Esophagus squamous epithelium (tissue), 5 donors: ENCODE measurements at places on chromosomes 6 and 20.

DNA sequence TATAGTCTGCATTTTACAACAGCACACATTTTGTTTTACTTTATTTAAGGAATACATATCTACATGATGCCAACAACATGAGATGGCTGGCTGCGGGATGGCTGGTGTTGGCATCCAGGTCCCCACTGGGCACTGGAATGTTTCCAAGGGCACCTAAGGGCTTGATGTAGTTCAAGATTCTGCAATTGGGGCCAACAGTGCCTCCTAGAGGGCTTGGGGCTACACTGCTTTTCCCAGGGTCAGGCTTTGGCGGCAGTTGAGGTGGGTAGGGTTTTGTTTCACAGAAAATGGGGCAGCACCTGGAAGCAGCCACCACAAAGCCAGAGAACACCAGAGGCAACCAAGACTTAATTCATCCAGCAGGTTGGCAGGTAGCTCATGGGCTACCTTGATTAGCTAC is 202.2 kb upstream of the PRND start:
- DNase-seq = no peak

DNA sequence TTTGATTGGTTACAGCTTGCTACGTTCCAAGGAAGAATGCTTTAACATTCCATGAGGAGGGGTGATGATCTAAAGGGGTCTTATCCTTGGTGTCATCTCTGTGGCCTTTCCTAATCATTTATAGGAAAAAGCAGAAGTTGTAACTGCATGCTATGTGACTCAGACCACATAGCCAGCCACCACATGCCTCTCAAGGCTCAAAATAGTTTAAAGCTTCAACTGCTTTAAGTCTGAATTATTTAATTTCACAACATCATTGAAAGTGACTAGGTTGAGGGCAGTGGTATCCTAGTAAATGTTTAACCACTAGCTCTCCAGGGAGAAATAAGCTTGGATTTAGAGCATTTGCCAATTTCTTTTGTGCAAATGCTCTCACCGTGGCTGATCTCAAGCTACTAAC is 29.7 kb downstream of the MC3R start:
- no peak for DNase-seq

GRCh38 chr6:91132461-91132860 is 545.6 kb upstream of the MAP3K7 start:
- DNase-seq = no peak

- DNase-seq = no peak
Observed at GRCh38 chr20:45924391-45925261, 9.9 kb upstream of the PCIF1 start.

DNA sequence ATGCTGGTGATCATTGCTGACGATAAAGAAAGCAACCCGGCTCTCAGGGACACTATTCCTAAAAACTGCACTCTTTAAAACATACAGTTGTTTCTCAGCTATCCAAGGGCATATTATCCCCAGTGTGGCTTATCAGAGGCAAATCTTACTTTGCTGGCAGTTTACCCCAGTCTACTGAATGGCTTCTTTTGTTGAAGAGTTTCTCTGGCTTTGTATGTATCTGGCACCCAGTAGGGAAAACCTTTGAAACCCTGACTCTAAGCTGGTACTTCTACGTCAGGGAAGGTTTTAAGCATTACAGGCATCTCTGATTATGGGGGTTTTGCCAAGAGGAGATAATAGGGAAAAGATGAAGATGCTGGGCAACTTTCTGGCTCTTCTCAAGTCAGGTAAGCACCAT is 637.6 kb upstream of the CHD6 start:
- no peak for DNase-seq

GRCh38 chr20:17808357-17808756 is 108.6 kb downstream of the BANF2 start:
- DNase-seq = no peak

DNA sequence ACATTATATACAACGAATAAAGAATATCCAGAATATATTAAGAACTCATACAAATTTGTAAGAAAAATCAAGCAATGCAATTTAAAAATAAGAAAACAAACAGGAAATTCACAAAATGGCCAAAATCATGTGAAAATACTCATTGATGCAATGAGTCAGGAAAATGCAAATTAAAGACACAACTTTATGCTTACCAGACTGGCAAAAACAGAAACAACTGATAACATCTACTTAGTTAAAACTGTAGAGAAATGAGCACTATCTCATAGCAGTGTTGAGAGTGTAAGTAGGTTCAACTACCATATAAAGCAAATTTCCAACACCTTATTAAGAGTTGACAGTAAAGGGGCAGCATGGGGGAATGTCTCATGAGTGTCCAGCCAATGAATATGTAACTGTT is 62.3 kb downstream of the SYCP2 start:
- DNase-seq = no peak

DNA sequence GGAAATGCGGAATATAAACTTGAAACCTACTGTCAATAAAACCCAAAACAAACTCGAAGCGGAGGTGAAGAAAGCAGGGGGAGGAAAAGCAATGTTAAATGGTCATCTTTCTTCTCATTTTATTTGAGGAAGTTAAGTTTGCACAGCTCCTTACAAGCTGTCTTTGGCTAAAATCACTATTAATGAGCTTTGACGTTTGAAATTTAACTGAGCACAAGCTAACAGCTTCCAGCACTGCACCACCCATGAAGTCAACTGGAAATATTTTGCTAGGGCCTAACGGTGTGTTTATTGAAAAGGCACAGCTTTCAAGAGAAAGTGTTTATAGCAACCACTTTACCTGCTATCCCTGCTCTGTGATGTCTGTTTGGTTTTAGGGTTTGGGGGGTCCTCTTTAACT is 103.8 kb downstream of the PKHD1 start:
- DNase-seq = no peak

DNA sequence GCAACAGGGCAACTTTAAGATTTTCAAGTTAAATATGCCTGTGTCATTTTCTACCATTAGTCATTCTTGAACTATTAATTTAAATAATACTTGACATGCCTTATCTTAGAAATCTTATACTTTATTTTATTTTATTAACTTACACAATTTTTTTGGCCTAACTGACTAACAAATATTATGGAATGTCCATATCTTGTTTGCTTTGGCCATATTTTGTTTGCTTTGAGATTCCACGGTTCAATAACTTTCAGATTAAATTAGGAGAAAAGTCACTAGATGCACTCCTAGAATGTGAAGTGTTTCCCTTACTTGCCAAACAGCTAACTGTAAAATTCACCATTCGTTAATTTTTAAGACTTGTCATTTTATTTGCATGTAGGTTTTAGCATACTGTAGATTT is 684.0 kb upstream of the MANEA start:
- no peak for DNase-seq

DNA sequence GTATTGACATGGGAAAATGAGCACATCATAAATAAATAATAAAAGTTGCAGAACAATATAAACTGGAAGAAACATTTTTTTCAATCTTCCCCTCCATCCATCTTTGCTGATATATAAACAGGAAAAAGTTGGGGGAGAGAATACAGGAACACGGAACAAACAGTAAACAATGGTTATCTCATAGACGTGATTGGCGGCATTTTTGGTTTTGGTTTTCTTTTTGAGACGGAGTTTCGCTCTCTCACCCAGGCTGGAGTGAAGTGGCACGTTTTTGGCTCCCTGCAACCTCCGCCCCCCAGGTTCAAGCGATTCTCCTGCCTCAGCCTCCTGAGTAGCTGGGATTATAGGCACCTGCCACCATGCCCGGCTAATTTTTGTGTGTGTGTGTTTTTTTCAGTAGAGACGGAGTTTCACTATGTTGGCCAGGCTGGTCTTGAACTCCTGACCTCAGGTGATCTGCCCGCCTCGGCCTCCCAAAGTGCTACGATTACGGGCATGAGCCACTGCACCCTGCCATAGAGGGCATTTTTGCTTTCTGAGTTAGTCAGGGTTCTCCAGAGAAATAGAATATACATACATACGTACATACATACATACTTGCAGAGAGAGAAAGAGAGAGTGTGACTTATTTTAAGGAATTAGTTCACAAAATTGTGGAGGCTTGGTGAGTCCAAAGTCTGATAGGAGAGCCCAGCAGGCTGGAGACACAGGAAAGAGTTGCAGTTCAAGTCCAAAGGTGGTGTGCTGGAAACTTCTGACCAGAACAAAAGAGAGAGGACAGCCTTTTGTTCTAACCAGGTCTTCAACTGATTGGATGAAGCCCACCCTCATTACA is 22.6 kb downstream of the GNL1 start:
- DNase-seq = no peak

GRCh38 chr6:109625199-109625598 is 65.8 kb downstream of the AK9 start:
- no peak for DNase-seq

DNA sequence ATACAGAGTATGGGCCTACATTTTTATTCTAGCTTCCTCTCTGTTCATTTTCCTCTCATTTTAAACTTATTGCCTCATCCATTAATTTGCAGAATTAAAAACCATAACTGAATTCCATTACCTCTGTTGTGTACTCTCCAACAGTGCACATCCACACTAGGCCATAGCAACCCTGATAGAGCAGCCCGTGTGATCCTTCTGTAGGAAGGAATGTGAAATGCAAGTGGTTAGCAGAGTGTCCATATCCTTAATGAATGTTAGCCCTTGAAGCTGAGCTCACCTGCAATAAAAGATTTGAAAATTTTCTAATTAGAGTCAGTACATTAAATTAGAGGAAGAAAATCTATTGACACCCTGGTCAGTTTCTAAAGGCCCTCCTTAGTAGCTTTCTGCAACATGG is 6.5 kb upstream of the GRIK2 start:
- DNase-seq = no peak

DNA sequence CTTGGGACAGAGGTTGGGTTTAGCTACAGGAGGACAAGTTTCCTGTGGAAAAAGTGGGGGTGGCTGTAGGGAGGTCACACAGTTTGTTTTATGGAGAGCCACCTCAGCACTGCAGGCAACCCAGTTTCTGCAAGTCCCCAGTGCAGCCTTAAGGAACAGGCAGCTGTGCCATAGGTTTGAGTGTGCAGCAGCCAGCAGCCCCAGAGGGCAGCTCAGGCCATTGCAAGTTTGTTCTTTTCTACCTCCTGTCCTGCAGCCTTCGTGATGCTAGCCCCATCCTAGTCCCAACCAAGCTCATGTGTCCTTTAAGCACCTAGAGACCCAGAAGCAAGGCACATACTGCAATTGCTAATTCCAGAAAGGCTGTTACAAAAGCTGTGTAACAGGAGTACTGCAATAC is 58.8 kb downstream of the ZBTB9 start:
- no peak for DNase-seq

GRCh38 chr6:167797476-167798265 is 29.0 kb upstream of the AFDN start:
- DNase-seq = no peak

- no peak for DNase-seq
Observed at GRCh38 chr6:36431197-36431596, 11.5 kb downstream of the PXT1 start.

DNA sequence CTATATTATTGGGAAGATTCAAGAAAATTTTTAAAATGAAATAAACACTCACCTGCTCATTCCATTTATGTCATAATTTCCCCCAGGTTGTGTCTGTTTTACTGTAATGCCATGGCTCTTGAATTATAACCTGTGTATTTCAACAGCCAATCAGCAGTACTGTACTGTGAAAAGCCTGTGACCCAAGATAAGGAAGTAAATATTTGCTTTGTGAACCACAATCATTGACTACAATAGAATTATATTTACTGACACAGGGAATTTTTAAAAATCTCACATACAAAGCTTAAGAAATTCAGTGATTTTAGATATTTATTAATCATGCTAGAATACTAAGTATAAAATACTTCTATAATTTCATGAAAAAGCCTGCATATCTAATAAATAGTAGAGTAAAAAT is 6.0 kb downstream of the RGS17 start:
- no peak for DNase-seq
